ENCODE measurements at places on chromosomes 7 and 10.

- DNase-seq, result no peak
Measured at GRCh38 chr10:114565066-114565465, 93.0 kb downstream of the ABLIM1 start.

DNA sequence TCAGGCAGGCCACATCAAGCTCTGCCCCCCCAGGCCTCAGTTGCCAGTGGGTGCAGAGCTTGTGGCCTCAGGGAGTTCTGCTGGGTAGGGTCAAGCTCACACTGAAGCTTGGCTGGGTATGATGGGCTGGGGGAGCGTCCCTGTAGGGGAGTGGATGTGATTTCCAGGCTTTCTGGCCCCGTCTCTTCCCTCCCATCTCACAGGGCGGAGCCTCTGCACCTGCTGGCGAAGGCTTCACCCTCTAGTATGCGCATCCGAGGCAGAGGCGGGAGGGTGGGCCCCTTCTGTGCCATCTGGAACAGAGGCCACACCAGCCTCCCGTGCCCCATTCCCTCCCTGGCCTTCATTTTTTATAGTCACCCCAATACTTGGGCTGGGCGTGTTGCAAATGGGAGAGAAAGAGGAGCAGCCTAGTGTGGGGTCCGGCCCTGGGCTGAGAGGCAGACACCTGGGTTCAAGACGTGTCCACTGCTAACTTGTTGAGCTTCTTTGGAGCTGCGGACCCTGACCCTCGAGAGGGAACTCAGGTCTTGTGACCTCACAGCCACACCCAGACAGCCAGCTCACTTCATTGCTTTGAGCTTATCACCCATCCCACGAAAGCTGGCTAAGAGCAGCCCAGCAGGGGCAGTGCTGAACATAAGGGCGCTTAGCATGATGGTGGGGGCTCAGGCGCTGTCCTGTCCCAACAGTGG lies 2.3 kb downstream of the AQP1 start:
- DNase-seq, result no peak

- DNase-seq, result peak; percentile 9
Measured at GRCh38 chr7:28955356-28955717, 2.8 kb downstream of the TRIL start.

GRCh38 chr7:122305475-122306319 lies 1.1 kb upstream of the FEZF1 start:
- no peak for DNase-seq

DNA sequence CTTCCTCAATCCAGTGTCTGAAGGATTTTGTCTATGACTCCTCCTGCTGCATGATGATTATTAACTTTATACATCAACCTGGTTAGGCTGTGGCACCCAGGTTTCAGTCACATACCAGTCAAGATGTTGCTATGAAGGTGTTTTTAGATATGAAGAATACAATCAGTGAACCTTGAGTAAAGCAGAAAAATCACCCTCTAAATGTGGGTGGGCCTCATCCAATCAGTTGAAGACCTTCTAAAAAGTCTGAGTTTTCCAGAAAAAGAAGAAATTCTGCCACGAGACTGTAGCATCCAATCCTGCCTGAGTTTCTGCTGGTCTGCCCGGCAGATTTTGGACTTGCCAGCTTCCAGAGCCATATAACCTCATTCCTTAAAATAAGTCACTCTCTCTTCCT lies 126.1 kb upstream of the FRMD4A start:
- no peak for DNase-seq

DNA sequence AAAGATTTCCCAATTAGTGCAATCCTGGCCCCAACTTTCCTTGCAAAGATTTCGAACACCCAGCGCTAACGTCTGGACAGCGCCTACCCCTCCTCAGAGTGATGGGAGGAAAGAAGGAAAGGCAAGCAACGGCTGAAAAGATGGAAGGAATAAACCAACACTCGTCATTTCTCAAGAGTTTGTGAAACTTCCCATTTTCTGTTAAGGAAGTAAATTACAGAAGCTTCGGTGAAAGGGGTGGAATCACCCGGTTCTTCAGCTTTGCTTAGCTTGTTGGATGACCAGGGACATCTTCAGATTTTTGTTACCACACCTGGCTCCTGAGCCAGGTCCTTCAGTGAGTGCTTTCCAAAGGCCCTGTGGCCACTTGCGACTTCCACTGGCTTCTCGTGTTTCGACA lies 313.1 kb downstream of the SKIDA1 start:
- no peak for DNase-seq

DNA sequence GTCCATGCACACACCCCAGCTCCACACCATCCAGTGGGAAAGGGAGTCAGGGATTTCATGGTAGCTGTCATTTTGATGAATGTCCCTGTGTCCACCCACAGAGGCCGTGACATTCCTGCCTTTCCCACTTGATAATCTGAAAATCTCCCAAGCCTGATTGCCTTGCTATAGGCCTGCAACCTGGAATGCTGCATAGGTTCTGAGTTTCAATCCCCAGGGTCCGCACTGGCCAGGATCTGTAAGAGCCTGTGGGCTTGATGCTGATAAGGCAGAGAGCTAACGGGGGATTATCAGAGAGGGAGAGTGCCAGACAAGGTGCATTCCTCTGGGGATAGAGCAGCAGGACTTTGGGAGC lies 57.5 kb downstream of the RBM20 start:
- no peak for DNase-seq

GRCh38 chr10:77582710-77583115 lies 54.9 kb downstream of the KCNMA1 start:
- DNase-seq, result no peak

DNA sequence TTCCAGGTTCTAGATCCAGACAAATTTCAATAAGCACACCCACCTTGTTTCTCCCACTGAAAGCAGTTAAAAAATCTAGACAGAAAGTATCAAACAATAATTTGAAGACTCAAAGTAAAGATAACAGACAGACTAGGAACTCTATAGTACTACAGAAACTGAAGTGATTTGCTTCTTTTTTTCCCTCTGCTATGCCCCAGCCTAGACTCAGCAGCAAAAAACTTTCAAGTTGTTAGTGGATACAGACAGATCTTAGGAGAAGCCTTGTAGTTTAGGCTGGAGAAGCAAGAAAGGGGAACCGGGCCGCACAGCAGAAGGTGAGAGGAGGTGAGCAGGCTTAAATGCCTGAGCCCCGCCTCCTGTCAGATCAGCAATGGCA lies 65.1 kb downstream of the IGF2BP3 start:
- no peak for DNase-seq

GRCh38 chr10:971150-971542 lies 17.1 kb upstream of the GTPBP4 start:
- DNase-seq, result no peak

DNA sequence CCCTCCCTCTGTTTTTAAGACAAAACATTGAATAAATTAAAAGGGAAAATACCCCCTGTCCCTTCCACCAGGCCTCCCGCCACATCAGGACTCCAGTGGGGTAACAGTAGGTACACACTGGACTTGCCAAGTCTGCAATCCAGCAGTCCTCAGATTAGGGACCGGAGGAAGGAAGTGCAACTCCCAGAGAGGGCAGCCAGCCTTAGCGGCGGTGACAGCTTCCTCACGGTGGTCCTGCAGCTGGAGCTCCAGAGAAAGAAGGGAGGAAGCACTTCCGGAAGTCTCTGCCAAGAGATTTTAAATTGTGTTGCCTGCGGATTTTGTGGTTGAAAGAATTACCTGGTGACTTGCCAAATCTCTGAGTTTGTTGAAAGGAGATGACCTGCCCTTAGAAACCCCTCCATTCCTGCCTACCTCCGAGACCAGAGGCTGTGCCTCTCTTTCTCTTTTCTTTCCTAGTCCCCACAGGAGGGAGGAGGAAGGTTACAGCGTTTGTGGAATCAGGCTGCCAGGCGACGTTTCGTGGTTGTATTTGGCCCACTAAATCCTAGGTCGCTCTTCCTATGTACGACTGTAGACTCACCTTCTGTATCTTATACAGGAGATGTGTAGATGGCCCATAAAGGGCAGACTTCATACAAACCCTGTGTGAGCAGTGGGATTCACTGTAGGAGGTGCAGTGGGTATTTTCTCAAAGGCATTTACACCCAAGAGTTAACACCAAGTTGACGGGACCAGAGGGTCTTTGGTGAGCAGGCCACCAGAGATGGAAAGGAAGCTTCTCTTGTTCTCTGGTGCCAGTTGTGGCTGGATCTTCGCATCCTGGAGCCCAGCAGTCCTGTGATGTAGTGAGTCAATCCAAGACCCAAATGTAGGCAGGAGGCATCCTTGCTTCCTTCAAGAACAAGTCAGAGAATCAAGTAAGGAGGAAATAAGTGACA lies 77.9 kb downstream of the INSIG1 start:
- no peak for DNase-seq

GRCh38 chr10:112792487-112793201 lies 157.4 kb upstream of the TCF7L2 start:
- no peak for DNase-seq

- DNase-seq, result no peak
Measured at GRCh38 chr10:33482486-33482885, 148.0 kb upstream of the NRP1 start.

DNA sequence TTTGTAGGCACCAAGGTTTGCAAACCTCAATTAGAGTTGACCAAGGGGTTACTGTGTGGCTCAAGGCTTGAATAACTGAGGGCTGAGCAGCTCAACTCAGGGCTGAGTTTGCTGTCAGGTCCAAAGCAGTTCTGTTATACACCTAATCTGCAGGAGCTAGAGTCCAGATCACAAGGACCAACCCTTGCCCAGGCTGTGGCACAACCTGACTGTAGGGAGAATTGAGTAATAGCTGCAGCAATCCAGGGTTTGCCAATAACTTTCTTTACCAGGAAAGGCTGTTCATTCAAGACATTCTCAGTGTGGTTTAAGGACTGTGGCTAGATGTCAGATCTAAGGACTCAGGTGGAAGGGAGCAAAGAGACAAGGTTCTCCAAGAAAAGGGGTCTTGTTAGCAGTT lies 115.6 kb upstream of the IMMP2L start:
- DNase-seq, result no peak

DNA sequence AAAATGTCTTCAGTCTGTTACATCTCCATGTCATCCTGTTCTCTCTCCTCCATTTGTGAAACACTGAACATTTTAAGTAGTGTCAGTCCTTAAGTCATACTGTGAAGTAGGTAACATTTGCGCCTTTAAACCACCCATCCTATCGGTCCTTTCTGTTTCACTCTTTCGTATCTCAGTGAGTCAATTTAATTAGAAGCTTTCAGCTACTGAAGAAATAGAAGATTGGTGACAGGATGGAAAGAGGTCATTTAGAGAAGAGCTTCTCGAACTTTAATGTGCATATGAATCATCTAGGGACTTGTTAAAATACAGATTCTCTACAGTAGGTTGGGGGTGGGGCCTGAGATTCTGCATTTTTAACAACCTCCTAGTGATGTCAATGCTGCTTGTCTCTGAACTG lies 113.4 kb downstream of the SRI start:
- peak; percentile 32 for DNase-seq

DNA sequence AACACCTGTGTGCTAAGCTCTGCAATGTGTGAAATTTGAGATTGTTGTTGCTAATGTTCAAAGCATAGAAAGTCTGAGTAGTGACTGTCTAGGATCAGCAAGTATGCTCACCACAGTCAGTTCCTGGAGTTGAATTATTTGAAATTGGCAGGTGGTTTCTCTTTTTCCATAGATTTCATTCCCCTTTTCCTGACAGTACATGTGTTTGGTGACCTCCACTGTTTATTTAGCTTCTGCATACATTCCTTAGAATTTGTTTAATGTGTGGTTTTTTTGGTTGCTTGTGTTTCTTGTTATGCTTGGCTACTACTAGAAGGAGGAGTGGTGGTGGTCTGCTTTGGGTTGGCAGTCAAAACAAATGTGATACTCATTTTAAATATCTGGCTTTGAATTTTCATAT lies 52.3 kb downstream of the FOXP2 start:
- no peak for DNase-seq

DNA sequence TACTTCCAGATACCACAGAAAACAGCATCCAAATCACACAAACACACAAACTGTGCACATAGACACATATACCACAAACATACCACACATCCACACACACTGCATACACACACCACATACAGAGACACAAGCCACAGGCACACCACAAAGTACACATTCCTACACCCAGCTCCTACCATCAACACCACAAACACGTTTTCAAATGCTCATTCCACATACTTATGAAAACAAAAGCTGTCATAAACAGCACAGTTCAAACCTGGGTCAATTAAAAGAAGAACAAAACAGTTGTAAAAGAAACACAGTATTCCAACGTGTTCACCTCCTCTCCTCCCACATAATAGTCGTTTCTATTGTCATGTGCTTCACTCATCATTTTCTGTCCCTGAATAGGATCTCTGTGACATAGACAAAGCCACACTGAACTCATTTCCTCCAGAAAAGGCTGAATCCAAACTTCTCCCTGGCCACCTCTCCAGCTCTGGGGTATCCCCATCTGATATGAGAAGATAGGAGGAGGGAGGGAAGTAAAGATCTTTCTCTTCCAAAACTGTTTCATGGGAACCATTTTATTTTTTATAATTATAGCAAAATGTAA lies 89.2 kb downstream of the CXCL12 start:
- no peak for DNase-seq

DNA sequence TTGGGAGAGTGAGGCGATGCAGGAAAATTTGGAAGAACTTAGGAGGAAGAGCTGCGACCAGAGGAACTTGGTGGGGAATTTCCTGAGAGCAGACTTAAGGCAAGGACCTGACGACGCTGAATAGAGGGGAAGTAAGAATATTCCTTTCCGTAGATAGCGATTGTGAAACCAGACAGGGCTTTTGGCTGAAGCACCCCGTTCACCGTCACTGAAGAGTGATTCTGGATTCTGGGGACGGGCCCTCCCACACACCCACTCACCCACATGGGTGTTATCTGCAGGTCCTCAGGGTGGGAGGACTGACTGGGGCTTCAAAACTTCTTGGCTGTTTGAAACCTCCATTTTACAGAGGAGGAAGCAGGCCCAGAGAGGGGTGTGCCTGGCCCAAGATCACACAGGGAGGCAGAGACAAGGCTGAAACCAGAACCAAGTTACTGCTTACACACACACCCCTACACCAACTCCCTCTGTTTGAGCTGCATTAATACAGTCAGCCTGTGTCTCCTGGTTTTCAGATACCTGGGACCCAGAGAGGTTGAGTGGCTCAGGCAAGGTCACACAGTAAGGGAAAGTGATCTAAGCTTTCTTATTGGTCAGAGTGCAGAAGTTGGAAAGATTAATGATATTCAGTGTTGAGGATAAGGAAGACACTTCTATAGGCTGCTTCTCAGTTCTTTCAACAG lies 37.2 kb upstream of the CDH23 start:
- peak; percentile 37 for DNase-seq

DNA sequence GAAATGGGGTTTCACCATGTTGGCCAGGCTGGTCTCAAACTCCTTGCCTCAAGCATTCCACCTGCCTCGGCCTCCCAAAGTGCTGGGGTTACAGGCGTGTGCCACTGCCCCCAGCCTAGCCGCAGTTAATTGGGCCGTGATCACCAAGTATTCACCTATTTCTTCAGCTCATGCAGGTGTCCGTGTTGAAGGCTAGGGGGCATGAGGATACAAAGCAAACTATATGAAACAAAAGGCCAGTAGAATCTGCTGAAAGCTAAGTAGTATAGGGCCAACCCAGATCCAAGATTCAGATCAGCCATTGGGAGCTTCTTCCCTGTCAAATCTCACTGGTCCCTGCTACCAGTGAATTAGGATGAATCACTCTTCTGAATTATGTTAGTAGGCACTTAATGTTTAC lies 73.4 kb downstream of the LRRC4 start:
- no peak for DNase-seq

Measured in GM06990 (cell line).